ENCODE measurements at places on chromosomes 1 and 21.
A peak's percentile ranks its signal among the peaks of the same experiment; 100 is the strongest.

DNA sequence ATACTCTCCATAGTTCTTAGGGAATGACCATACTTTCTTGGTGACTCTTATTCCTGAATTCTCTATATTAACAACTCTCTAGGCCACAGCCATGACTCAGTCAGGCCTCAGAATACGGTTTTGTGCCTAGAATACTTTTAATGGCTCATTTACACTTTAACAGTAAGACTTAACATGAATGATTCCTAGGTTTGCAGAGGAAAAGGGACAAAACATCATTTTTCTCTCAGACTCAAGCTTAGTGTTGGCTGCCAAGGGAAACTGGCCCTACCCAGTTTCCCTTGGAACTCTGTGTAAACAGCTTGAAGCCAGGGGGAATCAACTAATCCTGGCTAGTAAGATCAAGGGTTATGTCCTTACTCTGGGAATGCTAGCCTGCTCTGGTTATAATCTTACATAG is 164.9 kb upstream of the PKN2 start:
- peak; percentile 1 for DNase-seq

DNA sequence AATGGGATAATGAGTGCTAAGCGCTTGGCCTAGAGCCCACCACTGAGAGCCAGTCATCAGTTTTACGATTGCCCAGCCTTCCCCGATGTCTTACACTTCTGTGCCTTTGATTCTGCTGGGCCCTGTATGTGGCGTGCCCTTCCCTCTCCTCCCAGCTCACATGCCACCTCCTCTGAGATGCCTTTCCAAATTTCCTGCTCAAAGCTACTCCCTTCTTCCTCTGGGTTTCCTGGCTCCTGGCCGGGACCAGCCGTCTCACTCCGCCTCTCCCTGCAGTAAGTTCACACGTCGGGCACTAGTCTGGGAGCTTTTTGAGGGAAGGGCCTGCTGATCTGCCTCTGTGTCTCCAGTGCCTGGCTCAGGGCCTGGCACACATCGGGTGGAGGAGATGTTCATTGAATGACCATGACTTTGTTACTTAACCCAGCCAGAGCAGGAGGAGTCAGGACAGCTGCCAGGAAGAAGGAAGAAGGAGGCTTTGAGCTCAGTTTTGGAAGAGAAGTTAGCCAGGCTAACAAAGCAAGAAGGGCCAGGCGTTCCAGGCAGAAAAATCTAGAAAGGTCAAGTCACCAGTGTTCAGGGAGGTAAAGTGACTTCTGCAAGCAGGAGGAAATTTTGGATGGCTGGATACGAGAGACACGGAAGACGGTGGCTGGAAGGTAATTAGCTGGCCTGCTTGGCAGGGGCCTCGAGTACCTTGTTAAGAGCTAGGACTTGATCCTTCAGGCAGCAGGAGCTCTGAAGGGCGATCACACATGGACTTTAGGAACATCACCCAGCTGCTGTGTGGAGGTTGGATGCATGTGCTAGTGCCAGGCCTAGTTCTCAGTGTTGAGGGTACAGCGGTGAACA is 63.6 kb downstream of the EPHB2 start:
- DNase-seq, result no peak

GRCh38 chr1:196308176-196308575 is 300.1 kb downstream of the KCNT2 start:
- DNase-seq, result no peak

- DNase-seq, result no peak
These were observed 28.2 kb upstream of the SLC30A1 start for GRCh38 chr1:211606914-211607753.

- DNase-seq, result no peak
These were observed 65.4 kb downstream of the TAS1R2 start for GRCh38 chr1:18794051-18794450.

DNA sequence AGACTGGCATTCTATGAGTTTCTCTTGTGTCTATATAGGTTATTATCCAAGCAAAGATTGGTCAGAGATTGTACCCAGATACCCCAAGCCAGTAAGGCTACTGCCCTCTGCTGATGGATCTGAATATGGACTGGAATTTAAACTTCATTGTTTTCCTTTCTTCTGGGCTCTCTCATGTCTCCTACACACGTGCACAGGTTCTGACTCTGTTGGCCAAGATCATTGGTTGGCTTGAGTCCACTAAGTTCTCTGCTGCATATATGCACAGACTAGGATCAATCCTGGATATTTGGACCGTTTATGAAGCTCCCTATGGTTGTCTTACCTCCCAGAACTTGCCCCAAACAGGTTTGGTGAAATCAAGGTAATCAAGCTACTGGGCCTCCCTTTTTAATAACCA is 69.7 kb downstream of the CC2D1B start:
- DNase-seq, result peak; percentile 2

DNA sequence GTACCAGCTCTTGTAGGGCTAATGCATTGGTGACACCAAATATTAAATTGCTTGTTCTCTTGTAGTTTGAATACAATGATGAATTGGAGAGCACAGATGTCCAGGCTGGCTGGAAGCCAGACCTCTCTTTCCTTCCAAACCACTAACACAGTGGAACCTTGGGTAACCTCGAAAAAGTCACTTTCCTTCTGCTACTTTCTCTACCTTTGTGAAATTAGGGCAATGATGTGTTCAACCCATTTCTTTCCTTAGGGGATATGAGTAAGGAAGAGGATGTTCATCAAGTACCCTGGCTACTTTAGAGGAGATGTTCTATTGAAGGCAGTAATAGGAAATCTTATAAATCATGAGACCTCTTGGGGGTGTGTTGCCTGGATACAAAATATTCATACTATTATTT is 55.7 kb downstream of the XCL2 start:
- DNase-seq, result peak; percentile 68

- DNase-seq, result no peak
These were observed 101.2 kb downstream of the NFIA start for GRCh38 chr1:61183471-61184039.

- DNase-seq, result no peak
These were observed 161.3 kb downstream of the PCBP3 start for GRCh38 chr21:45804809-45805313.

DNA sequence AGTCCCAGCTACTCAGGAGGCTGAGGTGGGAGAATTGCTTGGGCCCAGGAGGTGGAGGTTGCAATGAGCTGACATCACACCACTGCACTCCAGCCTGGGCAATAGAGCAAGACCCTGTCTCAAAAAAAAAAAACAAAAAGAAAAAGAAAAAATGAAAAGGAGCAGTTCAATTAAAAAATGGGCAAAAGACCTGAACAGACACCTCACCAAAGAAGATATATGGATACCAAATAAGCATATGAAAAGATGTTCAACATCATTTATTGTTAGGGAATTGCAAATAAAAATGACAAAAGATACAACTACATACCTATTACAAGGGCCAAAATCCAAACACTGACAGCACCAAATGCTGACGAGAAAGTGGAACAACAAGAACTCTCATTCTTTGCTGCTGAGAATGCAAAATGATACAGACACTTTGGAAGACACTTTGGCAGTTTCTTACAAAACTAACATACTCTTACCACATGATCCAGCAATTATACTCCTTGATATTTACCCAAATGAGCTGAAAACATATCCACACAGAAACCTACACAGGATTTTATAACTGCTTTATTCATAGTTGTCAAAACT is 28.7 kb upstream of the ATP5PO start:
- DNase-seq, result no peak

DNA sequence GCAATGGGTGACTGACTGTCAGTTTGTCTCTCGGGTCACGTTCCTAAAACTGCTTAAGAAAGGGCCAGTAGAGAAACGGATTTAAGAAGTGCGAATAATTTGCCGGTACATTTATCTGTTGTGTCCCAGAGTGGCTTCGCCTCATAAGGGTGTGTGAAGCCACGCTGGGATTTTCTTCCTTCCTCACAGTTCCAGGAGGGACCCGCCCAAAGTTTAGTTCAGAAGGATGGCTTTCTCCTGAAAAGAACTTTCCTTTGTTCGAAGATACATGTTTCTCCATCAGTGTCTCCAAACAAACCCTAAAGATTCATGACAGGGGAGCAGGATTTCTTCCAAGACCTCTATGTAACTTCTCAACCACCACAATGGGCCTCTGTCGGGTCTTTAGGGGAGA is 49.8 kb downstream of the ADAMTS1 start:
- no peak for DNase-seq

DNA sequence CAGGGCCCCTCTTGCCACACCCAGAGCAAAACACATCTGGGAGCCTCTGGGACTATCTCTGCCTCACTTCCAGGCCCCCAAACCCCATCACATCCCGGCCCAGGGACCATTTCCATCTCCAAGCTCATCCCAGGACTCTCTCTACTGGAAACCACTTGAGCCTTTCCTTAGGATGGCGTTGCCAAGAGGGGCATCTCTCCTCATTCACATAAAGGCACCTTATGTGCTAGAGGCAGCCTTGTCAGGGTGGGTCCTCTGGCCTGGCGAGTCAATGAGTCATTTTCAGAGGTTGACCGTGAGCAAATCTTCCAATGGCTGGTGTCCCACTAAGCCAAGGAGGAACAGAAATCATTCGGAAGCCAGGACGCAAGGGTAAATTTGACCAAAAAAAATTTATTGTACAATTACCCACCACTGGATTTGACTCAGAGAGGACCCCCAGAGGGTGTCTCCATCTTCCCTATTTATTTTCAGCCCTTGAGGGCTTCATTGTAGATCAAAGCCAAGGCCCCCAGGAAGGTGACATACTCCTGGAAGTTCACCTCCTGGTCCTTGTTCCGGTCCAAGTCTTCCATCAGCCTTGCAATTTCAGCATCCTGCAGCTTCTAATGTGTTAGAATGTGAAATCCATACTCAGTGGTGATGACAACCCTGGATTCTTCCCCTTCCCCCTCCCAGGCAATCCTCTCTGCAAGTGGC is 1.4 kb downstream of the S100A6 start:
- DNase-seq, result no peak

- DNase-seq, result no peak
These were observed 356.5 kb downstream of the MATN1 start for GRCh38 chr1:30366911-30367310.

DNA sequence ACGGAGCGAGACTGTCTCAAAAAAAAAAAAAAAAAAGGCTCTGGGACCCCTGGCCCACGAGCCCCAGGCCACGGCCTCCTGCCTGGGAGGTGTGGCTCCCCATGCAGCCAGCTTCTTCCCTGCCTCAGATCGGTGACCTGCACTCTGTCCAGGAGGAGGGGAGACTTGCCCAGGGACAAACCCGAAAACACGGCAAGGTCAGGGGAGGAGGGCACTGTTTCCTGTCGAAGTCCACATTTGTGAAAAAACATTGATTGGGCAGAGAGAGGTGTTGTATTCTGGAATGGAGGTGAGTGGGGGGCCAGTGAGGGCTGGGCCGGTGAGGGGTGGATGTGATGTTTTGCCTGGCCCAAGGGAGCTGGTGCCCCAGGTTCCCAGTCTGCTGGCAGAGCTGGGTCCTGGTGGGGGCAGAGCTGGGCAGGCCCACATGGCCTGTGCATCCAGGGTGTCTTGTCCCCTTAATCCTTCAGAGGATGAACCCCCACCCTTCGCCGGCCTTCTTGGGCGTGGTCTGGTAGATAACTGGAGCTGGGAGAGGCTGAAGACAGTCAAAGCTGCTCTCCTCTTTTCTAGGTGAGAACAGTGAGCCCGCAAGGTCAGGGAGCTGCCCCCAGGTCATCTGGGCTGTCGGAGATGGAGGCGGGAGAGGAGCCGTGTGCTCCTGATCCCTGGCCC is 12.4 kb upstream of the FAAP20 start:
- no peak for DNase-seq

DNA sequence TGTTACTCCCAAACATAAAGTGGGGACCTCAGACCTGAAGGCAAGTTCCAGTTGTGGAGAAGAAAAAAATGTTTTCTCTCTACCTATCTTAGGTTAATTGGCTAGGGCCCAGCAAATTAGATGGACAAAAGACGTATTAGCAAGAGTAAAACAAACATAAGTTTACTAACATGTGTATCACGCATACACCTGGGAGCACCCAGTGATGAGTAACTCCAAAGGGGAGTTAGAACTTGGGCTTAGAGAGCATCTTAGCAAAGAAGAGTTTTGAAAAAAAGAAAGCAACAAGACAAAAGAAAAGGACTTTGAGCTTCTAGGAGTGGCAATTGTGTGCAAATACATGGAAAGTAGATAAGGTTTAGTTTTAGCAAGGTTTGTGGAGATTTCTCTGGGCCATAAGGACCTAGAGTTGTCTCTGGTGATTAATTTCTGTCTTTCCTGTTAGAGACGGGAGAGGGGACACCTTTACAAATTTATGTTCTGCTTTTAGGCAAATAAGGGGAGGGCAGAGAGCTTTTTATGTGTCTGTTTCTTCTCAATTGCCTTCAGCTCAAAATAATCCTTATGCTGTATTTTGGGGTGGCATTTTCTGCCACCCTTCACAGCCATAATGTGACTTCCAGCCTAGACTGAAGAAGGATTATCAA is 76.7 kb upstream of the PTGFRN start:
- no peak for DNase-seq

- no peak for DNase-seq
These were observed 3.8 kb downstream of the ELOVL1 start for GRCh38 chr1:43363935-43364525.

- DNase-seq, result no peak
These were observed 1.7 kb downstream of the PIP5K1A start for GRCh38 chr1:151199873-151200581.

DNA sequence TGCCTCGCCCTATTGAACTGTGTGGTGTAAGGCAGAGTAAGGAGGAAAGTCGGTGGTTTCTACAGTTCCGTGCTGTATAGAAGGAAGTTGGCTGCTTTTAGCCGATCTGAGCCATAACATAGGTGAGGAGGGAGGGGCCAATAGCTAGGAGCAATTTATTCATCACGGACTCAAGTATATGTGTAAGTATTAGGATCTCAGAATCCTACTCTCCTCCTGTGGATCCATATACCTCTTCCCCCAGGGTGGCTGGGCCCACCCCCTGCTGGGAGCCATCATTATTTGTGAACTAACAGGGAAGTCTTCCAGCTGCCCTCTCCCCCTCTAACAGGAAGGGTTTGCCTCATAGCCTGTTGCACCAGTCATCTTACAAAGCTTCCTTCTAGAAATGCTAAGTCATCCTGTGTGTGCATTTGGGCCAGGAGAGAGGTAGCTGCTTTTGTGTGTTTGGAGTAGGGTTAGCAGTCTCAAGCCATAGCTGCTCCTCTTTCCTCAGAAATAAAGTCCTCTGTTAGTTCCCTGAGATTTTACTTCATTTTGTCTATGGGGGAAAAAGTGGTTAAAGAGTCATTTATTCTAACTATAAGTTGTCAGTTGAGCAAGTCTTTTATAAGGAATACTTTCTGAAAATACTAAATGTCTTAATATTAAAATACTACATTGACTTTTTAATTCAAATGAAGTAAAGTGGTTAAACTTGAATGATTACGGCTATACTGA is 14.9 kb upstream of the CENPS start:
- no peak for DNase-seq

- no peak for DNase-seq
These were observed 48.1 kb upstream of the PAXBP1 start for GRCh38 chr21:32819694-32820093.

DNA sequence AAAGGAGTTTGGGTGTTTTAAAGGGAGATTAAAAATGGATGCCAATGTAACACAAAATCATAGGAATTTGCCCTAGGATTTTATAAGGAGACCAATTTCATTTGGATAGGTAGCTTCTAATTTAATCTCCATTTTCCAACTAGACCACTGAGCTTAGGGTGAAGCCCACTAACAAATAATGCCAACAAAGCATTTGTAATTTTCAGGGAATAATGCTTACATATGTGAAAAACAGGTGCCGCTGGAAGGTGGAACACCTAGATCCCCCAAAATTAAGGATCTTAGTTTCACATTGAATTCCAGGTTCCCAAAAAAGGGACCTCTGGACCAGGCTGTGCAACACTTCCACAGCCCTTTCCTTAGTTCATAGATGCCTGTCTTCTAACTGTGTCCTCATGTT is 66.2 kb upstream of the B3GALT5 start:
- DNase-seq, result no peak
